ENCODE measurements at places on chromosomes 5 and 9. TPM values are rescaled to one million over a fixed set of nuclear protein-coding genes. Genes with fewer than 3 reads are reported as not detected.

Gene WNT8A
- total RNA-seq: not detected

Gene RAB3C
- 1.2 TPM for total RNA-seq

DNA sequence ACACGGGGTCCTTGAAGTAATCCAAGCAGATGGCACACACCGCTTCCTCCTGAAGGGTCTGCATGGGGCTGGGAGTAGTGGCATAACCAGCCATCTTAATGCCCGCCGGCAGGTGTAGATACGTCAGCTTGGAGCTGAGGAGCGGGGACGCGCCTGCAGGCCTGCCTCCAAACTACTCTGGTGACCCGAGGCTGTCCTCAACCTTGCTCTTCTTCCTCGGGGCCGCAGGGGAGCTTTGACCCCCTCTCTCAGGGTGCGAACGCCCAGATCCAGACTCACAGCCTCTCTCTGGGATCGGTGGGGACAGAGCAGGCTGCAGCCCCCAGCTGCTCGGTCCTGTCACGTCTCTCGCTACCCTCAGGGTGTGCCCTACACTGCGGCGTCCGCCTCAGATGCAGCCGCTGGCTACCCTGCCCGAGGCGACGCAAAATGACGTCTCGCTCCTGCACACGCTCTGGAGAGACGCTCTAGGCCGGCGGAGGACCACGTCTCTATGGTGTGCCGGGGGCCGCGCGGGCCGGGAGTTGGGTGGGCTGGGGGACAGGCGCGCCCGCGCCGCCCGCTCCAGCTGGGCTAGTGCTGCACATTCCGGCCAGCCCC is at the start of gene TRIM52:
TSS of gene TRIM52 (minus strand) at position 424 of the 600 bp plus-strand sequence. CDS start at position 94, 330 bp downstream.
- peak; percentile 95 for DNase-seq

DNA sequence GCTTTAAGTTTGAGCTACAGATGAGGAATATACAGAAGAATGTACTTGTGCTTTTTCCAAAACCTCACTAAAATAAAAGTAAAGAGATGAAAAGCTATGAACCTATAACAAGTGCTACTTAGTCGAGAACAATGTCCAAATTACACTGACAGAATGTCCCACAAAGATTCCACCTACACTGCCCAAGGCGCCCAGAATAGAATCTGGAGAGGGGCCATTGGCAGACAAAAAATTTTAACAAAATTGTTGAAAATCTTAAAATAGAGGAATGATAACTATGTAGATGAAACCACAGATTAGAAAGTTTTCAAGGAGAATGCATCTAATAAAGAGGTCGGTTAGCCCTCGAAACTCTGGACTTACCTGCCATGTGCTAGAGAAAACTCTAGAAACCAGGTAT is 235.3 kb downstream of the CETN3 start:
- no peak for DNase-seq

- no peak for DNase-seq
Measured at GRCh38 chr9:93807166-93808074, 147.7 kb downstream of the BARX1 start.

GRCh38 chr5:11040345-11040744 is 279.3 kb upstream of the DAP start:
- no peak for DNase-seq

Data from left colon (tissue), 2 donors.